T-cell (primary cell): ENCODE measurements at places on chromosomes 2 and 18.

- no peak for DNase-seq
Measured at GRCh38 chr2:178084273-178084672, 11.7 kb upstream of the PDE11A start.

- DNase-seq: no peak
Measured at GRCh38 chr18:4391859-4392258, 63.2 kb downstream of the DLGAP1 start.

DNA sequence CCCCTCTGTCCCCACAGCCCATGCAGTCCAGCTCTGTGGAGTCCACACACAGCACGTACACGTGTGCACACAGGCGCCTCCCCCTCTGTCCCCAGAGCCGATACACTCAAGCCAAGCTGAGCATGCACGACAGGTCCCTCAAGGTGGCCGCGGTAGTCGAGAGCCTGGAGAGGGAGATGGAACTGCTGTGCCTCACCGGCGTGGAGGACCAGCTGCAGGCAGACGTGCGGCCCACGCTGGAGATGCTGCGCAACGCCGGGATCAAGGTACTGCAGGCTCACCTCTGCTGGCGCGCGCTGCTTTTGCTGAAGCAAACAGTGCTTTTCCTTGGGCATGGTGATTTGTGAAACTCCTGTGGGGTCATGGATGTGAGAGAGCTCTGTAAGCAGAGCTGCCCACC, 58.5 kb upstream of the NFATC1 start:
- DNase-seq: no peak

- DNase-seq: no peak
Measured at GRCh38 chr2:111618978-111619902, 264.8 kb downstream of the ANAPC1 start.

DNA sequence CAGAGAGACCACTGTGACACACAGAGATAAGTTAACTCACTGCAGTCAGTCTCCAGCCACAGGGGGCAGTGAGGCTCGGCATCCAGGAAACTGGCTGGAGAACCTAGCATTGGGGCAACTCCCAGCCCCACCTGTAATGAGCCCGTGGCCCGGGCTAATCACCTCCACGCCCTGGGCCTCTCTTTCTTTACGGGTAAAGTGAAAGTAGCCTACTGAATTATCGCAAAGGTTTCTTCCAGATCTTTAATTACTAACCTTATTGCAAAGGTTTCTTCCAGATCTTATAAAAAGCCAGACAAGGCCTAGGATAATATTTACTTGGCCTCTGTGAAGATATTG, 45.7 kb upstream of the ACAA2 start:
- no peak for DNase-seq

DNA sequence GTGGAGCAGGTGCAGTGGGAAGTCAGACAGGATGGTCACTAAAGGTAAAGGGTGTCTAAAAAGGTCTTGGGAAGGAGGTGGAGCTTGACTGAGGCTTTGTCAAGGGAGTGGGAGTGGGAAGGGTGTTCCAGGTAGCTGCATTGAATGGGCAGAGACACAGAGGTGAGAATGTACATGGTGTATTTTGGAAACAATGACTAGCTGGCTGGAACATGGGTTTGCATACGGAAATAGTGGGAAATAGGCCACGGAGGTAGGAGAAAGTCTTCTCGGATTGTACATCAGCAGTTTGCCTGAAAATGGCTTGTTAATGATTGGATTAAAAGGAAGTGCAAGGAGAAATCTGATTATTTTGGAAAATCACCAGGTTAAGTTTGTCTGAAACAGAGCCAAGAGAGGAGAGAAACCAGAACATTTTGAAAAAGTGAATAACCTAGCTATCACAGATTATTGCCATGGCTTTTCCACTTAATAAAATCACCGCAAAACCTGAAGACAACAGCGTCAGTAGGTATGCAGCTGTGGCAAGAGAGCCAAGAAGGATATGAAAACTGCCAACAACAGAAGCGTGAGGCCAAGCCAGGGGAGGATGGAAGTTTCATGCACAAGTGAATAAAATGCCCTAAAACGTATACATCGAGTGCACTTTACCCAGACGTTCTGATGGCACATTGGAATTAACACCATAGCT, 13.9 kb downstream of the PAX8 start:
- DNase-seq: no peak

GRCh38 chr2:102660070-102660469, 40.7 kb downstream of the SLC9A2 start:
- no peak for DNase-seq
